Stimulated activated naive CD8-positive, alpha-beta T cell treated with anti-CD3 and anti-CD28 coated beads, Interleukin-15, amount 100 ng/mL, for 72 hours (primary cell): ENCODE measurements at places on chromosomes 6 and 20.

GRCh38 chr20:12949429-12949980 lies 59.3 kb upstream of the SPTLC3 start:
- DNase-seq = no peak

- DNase-seq = no peak
Measured at GRCh38 chr6:148671085-148671484, 75.7 kb upstream of the UST start.

GRCh38 chr6:12235341-12235740 lies 54.8 kb upstream of the EDN1 start:
- no peak for DNase-seq

DNA sequence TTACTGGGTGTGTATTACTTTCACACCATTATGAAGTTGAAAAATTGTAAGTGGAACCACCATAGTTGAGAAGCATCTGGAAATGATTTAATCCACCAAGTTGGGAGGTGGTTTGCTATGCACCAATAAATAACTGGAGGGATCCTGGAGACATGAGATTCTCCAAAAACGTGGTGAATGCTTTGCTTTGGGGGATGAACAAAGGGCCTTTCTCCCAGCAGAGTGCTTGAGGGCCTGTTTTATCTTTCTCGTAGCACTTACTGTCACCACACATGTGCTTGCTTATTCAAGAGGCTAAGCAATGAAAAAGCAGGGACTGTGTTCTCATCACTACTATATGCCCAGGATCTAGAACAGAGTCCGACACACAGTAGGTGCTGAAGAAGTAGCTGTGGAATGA lies 371.1 kb downstream of the DHX35 start:
- DNase-seq = no peak

DNA sequence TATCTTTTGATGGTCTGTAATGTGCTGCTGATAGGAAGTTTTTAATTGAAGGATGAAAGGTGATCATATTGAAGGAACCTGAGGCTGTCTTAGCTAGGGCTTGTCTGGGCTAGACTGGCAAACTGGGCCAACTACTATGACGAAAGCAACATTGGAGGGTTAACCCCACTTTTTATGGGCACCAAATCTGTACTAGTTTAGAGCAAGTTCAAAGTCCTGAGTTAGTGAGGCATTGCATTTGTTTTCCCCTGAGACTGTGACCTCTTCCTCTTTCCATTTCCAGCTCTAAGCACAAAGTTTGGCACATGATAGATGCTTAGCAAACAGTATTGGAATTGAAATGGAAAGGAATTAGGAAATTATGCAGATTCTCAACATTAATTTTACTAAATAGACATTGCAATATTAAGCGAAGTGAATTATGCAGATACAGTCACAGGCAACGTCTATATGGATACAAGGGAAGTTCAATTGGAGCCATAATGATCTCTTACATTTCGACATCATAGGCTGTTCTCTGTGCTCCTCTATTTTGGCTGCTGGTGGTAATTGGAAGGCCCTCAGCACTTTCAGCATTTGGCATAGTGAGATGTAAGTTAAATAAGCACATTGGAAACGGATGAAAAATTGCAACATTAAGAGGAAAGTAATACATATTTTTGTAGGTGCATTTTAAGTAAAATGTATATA lies 22.2 kb downstream of the CEP57L1 start:
- DNase-seq = no peak
